ENCODE measurements at places on chromosomes 2 and 18. TPM values are rescaled to one million over a fixed set of nuclear protein-coding genes. Genes with fewer than 3 reads are reported as not detected.
A peak's percentile ranks its signal among the peaks of the same experiment; 100 is the strongest.

Gene GPR55
- 5.0 TPM for total RNA-seq

Gene REEP1
- total RNA-seq = 0.23 TPM

Gene CEP68
- 6.3 TPM for total RNA-seq

Gene TSGA10
- total RNA-seq = 8.6 TPM

Gene LINC00305
- not detected for total RNA-seq

Gene BCL2
- total RNA-seq = 107 TPM

Gene TCF4
- total RNA-seq = 1.2 TPM

Gene RGPD3
- total RNA-seq = 0.20 TPM

Gene SLC5A7
- total RNA-seq = not detected

Gene PMAIP1
- total RNA-seq = 92.8 TPM

- DNase-seq = no peak
These were observed 93.0 kb upstream of the MCFD2 start for GRCh38 chr2:47008381-47009252.

DNA sequence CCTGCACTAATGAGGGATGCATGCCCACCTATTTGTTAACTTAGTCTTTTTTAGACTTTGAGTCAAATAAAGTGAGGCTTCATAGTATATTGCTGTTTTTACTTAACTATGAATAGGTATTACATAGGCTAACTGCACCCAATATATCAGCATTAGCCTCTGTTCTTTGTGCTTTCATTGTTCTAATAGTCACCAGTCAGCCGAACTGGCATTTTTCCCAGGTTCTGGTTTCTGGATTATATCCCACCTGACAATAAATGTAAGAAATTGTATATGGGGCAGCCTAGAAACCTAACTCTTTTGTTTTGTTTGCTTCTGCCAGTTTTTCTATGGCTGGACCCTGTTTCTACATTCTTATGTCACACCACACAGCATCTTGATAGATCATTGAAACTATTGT, 1672.4 kb upstream of the LRRTM1 start:
- no peak for DNase-seq

DNA sequence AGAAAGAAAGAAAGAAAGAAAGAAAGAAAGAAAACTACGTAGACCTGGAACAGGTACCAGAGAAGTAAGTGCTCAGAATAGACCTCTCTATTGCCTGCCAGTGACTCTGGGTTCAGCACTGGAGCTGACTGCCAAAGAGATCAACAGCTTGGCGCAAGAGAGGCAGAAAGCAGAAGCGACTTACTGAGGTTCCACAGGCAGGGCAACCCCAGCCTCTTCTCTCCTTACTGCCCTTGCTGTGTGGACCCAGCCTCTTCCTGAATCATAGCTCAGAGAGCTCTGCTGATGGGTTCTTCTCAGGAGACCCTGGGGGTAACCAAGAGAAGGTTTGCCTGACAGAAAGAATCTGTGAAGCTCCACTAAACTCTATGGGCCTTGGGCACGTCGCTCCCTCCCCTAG, 7.1 kb downstream of the CAPN13 start:
- DNase-seq = no peak

- peak; percentile 51 for DNase-seq
These were observed 41.8 kb downstream of the TMEM163 start for GRCh38 chr2:134676960-134677359.

DNA sequence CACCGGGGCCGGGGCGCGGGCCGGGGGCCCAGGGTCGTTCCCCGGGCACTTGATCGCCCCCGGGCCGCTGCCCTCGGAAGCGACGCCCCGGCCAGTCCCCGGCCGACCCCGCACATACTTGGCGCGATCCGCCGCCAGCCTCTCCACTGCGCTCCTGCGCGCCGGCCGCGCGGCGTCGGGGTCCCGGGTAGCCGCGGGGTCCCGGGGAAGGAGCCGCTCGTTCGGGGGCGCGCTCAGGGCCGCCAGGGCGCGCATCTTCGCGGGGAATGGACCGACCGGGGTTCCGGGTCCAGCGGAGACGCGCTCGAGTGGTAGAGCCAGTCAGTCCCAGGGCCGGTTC, 204 bp downstream of the FAM110C start:
- no peak for DNase-seq

GRCh38 chr2:189527041-189527750, 53.4 kb downstream of the SLC40A1 start:
- no peak for DNase-seq

DNA sequence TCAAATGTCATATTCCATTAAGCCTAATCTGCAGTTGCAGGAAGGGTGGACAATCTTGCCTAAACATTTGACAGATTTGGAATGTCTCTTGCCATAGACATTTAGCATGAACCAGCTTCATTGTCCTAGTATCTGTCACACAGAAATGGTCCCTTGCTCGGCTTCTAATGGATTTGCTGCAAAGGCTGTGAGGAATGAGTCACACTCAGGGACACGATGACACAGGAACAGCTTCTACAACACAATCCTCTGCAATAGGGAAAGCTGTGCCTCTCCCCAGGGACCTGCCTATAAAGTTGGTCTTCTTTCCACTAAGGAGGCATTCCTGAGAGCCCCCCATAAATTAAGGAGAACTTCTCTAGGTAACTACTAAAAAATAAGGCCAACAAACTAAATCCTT, 155.1 kb upstream of the L3MBTL4 start:
- DNase-seq = no peak

GRCh38 chr2:226189061-226189460, 610.6 kb downstream of the IRS1 start:
- no peak for DNase-seq

- DNase-seq = no peak
These were observed 319.7 kb downstream of the CYP26B1 start for GRCh38 chr2:71827973-71828372.

- DNase-seq = no peak
These were observed 561.3 kb upstream of the FSHR start for GRCh38 chr2:49715597-49715996.

GRCh38 chr2:172425336-172425735, 2.0 kb upstream of the ITGA6 start:
- no peak for DNase-seq

DNA sequence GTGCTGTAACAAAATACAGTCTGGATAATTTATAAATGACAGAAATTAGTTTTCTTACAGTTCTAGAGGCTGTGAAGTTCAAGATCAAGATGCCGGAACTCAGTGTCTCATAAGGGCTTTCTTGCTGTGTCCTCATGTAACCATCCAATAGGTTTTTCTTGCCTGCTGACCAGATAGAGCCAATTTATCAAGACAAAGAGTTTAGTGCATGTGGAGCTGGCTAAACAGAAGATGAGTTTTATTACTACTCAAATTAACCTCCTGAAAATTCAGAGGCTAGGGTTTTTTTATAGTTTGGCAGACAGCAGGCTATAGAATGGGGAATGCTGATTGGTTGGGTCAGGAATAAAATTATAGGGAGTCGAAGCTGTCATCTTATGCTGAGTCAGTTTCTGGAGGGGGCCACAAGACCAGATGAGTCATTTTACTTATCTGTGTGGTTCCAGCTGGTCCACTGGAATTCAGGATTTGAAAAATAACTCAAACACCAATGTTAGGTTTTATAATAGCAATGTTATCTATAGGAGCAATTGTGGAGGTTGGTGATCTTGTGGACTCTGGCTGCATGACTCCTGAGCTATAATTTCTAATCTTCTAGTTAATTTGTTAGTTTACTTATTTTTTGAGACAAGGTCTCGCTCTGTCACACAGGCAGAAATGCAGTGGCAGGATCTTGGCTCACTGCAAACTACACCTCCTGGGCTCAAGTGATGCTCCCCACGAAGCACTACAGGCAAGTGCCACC, 3.2 kb upstream of the PDK1 start:
- DNase-seq = no peak

DNA sequence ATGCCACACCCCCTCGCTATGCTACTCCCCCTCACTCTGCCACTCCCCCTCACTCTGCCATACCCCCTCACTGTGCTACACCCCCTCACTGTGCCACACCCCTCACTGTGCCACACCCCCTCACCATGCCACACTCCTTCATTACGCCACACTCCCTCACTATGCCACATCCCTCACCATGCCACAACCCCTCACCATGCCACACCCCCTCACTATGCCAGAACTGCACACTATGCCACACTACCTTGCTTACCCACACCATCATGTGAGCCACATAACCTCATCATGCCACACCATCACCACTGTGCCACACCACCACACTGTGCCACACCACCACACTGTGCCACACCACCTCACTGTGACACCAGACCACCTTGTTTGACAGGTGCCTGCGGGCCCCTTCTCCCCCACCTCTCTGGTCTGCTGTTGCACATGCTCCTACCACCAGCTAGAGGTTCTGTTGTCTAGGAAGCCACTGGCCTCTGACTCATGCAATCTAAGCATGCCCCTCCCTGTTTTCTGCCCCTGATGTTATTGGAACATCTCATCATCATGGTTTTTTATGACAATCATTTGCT, 22.0 kb downstream of the MARCHF4 start:
- DNase-seq = peak; percentile 74

GRCh38 chr2:139177041-139177440, 396.9 kb upstream of the NXPH2 start:
- DNase-seq = no peak

GRCh38 chr2:140891614-140892212, 1239.1 kb downstream of the LRP1B start:
- DNase-seq = no peak

- no peak for DNase-seq
These were observed 141.8 kb downstream of the HRH4 start for GRCh38 chr18:24602201-24602600.

Data from activated CD8-positive, alpha-beta T cell treated with anti-CD3 and anti-CD28 coated beads for 36 hours (primary cell).